ENCODE measurements at places on chromosomes 3 and 15.

GRCh38 chr3:78791753-78792152 is 976.0 kb downstream of the ROBO1 start:
- no peak for DNase-seq

- no peak for DNase-seq
These were observed 12.4 kb upstream of the ABHD2 start for GRCh38 chr15:89075846-89076245.

GRCh38 chr3:114418724-114419543 is 125.1 kb downstream of the TIGIT start:
- peak; percentile 77 for DNase-seq

- DNase-seq, result no peak
These were observed 166.8 kb downstream of the IL1RAP start for GRCh38 chr3:190680691-190681090.

DNA sequence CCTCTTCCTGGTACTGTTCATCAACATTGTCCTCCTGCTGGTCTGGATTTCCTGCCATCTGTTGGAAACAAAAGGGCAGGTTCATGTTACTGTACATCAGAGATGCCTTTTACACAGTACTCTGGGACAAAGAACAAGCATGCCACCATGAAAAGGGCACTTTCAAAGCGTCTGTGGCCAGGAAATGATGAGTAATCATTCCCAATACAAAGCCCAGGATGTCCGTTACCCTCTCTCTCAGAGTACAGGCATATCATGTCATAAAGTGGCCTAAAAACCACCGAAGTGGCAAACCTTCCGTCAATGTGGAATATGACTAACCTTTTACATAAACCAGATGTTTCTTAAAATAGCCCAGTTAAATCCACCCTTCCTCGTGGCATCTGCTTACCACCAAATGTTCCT is 71.2 kb downstream of the GOLIM4 start:
- DNase-seq, result peak; percentile 85

DNA sequence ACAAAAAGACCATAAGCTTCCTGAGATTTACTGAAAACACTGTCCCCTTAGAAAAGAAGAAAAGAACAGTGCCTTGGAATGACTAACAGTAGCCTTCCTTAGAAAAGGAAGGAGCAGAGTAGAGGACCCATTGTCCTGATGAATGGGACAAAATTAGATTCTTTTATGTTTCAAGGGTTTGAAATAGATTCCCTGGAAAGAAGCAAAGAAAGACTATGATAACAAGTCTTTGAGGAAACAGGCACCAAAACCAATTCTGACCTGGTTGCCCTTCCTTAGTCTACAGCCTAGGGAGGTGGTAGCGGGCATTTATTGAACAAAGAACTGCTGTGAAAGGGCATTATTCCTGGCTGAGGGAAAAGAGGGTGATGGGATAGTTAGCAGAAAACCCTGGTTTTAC is 1024.8 kb downstream of the TBL1XR1 start:
- DNase-seq, result no peak

GRCh38 chr3:59777667-59778077 is 727.8 kb upstream of the CFAP20DC start:
- DNase-seq, result no peak

GRCh38 chr3:39811561-39811960 is 2.2 kb downstream of the MYRIP start:
- no peak for DNase-seq

- no peak for DNase-seq
These were observed 57.8 kb upstream of the ETV5 start for GRCh38 chr3:186166491-186167288.

GRCh38 chr3:118244761-118245160 is 789.9 kb downstream of the IGSF11 start:
- no peak for DNase-seq

DNA sequence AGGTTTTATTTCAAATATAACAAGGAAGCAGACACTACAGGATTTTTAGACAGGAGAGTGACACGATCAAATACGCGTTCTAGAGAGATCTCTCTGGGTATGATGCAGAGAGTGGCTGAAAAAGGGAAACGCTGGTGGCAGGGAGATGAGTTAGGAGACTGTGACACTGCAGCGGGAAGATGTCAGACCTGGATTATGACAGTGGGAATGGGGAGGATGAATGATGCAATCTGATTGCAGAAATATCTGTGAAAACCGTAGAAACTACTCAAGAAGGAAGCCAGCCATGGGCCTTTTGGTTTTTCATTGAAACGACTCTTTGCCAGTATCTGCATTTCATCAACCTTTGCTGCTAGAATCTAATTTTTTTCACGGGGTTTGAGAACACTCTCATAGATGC is 157.9 kb downstream of the FAM43A start:
- no peak for DNase-seq

GRCh38 chr3:40924559-40925141 is 274.7 kb upstream of the CTNNB1 start:
- no peak for DNase-seq

DNA sequence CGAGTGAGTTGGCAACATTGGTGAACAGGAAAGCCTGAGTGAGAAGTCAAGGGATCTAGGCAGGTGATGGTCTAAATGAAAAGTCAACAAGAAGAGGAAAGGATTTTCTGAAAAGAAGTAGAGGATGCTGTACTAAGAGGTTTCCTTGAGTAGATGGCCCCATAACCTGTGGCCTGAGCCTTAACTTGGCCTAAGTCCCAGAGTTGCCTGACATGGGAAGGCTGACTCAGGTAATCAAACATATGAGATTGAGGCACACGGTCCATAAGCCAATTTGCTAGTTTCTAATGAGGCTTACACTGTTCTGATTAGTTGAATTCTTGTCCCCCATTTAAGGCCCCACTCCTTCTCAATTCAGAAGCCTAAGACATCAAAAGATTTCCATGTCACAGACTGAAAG is 262.5 kb upstream of the LMCD1 start:
- DNase-seq, result no peak

GRCh38 chr15:90306560-90306959 is 41.1 kb downstream of the NGRN start:
- peak; percentile 79 for DNase-seq

GRCh38 chr3:66038726-66039589 is at the start of gene MAGI1:
Gene MAGI1, minus strand, starts transcription at chr3:66038918. Its CDS starts 610 bp downstream, at chr3:66038308.
- peak; percentile 73 for DNase-seq

GRCh38 chr15:101372149-101372577 is 77.1 kb upstream of the SNRPA1 start:
- DNase-seq, result no peak

- DNase-seq, result no peak
These were observed 85.9 kb downstream of the LRRC3B start for GRCh38 chr3:26708501-26708900.

DNA sequence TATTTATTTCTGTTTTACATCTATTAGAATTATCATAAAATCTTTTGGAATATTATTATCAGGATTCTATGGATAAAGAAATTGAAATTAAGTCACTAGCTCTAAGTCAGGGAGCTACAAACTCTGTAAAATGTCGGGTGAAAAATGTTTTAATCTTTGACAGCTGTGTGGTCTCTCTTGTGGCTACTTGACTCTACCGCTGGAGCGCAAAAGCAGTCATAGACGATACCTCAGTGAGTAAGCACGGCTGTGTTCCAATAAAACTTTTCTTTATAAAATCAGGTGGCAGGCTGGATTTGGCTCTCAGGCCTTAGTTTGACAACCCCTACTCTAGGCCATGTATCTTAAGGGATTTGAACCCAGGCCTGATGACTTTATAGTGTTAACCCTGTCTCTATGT is 88.5 kb upstream of the PFN2 start:
- no peak for DNase-seq

GRCh38 chr3:33525232-33525631 is 85.0 kb upstream of the UBP1 start:
- DNase-seq, result no peak

DNA sequence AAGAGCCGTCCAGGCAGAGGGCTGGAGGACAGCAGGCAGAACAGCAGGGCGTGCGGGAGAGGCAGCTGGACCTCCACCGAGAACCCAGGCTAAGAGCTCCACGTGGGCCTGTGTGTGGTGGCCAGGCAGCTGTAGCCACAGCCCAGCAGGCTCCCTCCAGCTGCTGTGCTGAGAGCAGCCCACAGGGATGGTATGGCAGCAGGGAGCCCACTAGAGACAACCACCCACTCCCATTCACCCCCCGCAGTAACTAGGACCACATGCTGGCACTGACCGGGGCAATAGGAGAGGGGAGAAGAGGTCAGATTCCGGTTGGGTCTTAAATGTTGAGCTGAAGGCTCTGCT is 25.6 kb upstream of the MUSTN1 start:
- no peak for DNase-seq

All from activated CD4-positive, alpha-beta T cell treated with anti-CD3 and anti-CD28 coated beads, Interleukin-10, Interleukin-2, amounts not matched to agents 100 ng/mL and 50 ng/mL, durations not matched to agents 16 hours and 8 hours (primary cell).